ENCODE measurements at places on chromosomes 4 and X.

- DNase-seq = no peak
Observed at GRCh38 chr4:53147197-53147596, 218.7 kb downstream of the SCFD2 start.

DNA sequence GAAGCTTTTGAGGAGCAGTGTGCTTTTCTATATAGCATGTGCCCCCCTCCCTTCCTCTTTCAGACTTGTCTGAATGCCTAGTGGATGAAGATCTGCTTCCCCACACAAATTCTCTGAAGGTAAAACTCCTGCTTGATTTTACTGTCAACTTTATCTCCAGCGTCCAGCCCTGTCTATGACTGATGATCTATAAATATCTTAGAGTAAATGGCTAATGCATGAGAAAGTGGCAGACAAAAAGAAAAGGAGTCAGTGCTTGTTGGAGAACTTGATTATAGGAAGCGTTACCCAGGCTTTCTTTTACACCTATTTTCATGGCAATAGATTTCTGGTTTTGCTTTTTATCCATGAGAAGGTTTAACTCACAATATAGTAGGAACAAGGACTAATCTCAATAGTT lies 168.3 kb upstream of the HS3ST1 start:
- no peak for DNase-seq

DNA sequence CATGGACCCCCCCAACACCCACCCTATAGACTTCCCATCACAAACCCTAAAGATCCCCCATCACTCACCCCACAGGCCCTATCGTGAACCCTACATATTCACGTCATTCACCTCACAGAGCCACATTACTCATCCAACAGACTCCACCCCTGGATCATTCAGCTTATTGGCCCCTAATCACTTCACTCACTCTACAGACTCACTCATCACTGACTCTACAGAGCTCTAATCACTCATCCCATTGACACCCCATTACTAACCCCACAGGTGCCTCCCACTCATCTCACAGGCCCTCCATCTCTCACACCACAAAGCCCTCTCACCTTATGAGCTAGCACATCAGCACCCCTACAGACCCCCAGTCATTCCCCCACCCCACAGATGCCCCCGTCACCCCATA lies 6.3 kb upstream of the TBC1D25 start:
- DNase-seq = no peak

- DNase-seq = no peak
Observed at GRCh38 chr4:82201303-82201702, 172.5 kb downstream of the HNRNPD start.

- no peak for DNase-seq
Observed at GRCh38 chr4:157221895-157222770, 1.6 kb downstream of the GRIA2 start.

DNA sequence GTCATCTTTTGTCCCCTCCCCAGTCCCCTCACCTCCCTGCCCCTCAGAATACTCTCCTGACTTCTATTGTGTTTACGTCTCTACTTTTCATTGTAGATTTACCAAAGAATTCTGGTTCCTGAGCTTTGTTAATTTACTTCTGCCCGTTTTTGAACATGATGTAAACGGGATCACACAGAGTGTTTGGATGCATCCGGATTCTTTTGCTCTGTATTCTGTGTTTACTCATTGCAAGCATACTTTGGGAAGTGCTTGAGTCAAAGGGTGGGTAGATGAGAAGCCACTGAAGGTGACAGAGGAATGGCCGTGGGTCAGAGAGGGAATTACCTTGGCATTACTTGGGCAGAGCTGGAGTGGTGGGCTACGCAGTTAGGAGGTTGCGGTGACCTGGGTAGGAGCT lies 18.0 kb downstream of the CLCN4 start:
- DNase-seq = no peak

DNA sequence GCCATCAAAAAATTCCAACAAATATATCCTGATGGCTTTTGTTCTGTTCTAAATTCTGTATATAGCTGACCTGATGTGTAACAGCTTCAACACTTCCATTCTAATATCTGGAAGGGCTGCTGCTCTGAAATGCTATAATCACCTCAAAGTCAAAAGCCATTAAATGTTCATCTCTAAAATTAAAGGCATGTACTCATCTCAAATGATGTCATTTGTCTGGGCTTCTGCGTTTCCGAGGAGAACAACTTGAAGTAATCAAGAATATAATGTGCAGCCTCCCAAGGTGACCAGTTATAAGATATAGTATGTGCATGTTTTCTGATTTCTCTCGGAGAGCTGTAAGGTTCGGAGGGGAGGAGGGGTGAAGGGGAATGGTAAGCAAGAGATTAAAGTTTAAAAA lies 237.6 kb downstream of the SCFD2 start:
- DNase-seq = no peak

DNA sequence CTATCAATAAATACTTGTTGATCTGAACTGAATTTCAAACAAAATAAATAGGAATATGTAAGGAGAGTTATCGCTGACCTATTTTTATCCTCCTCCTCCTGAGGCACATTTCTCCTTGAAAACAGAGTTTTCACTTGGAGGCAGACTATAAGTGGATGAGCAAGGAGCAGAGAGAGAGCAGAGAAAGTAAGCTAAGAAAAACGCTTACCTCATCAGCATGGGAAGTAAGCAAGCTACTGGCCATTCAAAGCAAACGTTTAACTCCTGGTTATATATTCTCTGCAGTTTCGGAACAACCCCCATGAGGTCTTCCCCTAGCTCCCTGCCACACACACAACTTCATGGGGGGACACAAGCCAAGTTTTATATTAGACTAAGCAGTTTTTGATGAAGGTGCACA lies 13.2 kb downstream of the ZDHHC9 start:
- no peak for DNase-seq

Measured in SW 1271 (cell line).